ENCODE measurements at places on chromosomes 16 and 17. TPM values are rescaled to one million over a fixed set of nuclear protein-coding genes. Genes with fewer than 3 reads are reported as not detected.

DNA sequence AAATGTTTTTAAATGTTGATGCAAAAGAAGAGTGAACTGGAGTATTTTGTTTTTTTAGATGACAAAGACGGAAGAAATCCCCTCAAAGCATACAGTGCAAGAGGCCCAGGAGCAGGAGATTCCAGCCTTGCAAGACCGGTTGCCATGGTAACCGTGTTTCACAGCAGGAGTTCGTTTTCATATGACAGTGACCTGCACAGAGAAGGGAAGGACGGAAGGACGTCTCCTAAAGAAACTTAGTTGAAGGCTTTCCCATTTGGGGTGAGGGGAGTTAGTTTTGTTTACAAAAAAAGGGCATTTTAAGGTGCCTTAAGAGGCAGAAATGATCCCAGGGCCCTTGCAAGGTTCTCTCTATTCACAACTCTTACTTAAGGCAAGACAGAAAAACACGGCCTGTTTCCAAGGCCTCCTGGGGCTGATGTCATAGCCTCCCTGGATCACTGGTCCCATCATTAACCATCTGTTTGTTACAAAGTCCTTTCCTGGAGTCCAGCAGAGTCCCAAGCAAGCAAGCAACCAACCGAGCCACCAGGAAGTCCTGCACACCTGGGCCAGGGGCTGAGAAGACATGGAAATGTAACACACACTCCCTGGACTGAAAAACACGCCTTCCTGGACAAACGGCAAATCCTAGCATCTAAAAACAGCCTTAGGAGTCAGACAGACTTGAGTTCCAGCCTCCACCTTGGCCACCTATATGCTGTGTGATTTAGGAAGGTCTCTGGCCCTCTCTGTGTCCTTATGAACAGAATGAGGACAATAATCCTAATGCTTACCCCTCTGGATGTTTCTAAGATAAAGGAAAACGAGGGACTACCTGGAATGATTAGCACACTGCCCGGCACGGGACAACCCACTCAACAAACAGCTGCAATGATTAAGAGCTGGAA, 30.3 kb upstream of the RPH3AL start:
- peak; percentile 61 for DNase-seq

DNA sequence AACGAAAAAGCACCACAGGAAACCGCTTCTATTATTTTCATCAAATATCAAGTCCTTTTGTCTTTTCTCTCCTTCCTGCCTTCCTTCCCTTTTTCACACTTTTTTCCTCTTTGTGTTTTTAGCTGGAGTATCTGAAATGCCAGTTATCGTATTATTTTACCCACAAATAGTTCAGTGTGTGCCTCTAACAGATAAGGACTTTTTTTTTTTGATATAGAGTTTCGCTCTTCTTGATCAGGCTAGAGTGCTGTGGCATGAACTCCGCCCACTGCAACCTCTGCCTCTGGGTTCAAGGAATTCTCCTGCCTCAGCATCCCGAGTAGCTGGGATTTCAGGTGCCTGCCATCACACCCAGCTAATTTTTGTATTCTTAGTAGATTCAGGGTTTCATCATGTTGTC, 10.7 kb downstream of the DNAAF1 start:
- no peak for DNase-seq

DNA sequence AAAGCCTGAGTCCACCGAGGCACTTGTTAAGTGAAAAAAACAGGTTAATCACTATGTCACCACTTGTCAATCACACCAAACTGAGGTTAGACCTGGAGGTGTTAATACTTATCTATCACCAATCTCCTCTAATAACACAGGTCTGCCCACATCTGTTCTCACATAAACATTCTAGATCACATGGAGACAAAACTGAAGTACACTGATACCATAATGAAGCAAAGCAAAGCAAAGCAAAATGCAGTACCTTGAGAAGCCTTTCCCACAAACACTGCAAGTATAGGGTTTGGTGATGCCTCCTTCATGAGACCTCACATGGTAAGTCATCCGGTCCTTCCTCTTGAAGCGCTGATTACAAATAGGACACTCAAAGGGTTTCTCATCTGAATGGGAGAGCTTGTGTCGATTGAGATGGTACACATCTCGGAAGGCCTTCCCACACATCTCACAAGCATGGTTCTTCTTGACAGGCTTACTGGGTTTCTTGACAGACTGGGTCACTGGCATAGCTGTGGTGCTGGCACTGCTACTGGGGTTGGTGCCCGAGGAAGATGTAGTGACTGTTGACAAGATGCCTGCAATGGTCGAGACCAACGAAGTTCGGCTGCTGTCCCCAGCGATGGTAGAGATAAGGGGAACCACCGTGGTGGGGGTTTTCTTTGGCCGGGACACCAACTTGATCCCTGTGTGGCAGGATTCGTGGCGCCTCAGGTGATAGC, 5.4 kb downstream of the VEZF1 start:
- DNase-seq = no peak

- DNase-seq = no peak
These were observed 1.5 kb downstream of the THOC6 start for GRCh38 chr16:3025032-3026002.

DNA sequence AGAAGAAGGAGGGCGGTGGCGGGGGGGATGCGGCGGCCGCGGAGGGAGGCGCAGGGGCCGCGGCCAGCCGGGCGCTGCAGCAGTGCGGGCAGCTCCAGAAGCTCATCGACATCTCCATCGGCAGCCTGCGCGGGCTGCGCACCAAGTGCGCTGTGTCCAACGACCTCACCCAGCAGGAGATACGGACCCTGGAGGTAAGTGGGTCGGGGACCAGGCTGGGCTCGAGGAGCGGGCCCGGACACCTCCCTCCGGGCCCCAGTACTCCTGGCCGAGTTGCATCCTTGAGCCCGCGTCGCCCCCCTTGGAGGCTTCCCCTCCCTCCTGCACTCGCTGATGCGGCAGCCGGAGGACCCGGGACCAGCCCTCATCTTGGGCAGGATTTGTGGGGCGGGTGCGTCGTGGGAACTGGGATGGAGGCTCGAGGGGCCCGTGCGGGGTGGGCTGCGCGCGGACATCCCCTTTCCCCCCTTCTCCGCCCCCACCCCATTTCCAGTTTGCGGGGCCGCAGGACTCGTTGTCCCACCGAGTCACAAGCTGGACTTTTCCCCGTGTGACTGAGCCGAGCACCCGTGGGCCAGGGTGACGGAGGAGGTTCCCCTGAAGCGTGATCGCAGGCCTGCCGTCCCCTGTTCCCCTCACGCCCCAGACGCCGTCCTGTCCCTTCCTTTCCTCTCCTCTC, 572 bp downstream of the KSR1 start:
- DNase-seq = no peak

DNA sequence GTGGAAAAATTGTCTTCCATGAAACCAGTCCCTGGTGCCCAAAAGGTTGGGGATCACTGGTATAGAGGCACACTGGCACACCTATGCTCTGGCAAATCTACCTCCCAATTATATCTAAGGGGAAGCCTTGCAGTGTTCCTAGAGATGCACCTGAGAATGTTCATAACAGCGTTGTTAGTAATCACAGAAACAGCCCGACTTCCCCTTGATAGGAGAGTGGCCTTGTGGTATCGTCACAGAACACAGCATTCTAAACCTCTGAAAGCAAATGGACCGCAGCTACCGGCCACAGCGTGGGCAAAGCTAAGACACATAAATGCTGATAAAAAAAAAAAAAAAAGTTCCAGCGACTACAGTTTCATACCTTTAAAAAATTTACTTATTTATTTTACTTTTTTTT, 39.1 kb upstream of the ADGRG1 start:
- DNase-seq = no peak

DNA sequence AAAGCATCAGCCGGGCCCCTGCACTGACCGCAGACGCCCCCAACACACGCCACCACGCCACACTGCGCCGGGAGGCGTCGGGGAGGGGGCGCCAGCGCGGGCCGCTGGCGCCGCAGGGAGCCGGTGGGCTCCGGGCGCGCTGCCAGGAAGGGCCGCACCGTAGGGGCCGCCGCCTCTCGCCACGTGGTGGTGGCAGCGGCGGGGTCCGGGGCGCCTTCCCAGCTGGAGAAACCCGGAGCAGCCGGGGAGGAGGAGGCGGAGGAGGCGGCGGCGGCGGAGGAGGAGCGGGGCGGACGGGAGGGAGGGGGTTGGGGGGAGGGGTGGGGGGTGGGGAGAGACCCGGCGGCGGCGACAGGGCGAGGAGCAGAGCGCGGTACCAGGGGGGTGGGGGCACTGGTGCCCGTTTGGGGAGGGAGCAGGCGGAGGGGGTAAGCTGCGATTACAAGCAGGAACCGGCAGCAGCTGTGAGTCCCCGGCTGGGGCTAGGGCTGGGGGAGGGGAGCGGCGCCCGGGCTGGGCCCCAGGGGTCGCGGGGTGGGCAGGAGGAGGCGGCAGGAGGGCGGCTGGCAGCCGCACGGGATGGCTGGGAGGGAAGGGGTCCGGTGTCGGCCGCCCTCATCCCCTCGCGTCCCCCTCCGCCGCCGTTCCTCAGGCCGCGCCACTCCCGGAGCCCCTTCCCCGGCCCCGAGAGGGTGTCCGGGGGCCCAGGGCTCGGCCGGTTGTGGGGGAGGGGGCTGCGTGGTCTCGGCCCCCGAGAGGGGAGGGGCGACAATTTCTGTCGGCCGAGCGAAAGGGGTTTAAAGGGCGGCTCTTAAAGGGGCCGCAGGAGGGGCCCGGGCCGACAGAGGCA, at the start of gene TBKBP1:
TSS of gene TBKBP1 (plus strand) at position 431 of the 850 bp plus-strand sequence. CDS start 1,952 bp downstream, outside the sequence.
- DNase-seq = peak; percentile 92

DNA sequence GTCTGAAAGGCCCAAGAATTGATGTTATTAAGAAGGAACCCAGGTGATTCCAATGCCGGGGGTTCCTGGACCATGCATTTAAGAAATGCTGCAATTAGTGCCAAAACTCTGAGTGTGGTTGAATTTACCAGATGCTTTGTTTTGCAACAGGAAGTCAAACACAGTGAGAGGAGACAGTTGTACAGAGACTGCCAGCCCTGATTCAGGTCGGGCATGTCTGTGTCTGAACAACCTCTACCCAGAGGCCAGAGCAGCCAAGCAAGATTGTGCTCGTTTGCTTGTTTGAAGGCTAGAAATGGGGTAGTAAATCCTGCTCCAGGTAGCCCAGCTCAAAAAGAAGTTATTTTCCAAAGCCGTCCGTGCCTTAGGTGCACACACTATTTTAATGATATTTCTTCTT, 412.4 kb upstream of the ERCC4 start:
- DNase-seq = no peak

DNA sequence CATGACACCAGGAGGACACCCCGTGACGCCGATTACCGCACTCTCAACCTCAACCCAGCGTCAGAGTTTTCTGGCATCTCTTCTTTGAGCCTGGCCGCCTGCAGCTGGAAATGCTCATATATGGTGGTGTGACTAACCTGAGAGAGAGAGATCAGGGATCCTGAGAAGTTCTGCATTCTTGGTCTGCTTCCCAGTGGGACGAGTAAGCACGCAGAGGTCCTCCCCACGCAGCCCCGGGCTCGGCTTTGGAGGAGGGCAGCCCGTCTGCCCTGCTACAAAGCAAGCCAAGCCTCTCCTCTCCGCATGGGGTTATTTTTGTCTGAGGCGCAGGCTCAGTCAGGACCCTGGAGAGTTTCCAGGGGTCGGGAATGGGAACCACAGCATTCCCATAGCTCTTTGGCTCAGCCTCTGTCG, 16.5 kb downstream of the CRISPLD2 start:
- peak; percentile 100 for DNase-seq

GRCh38 chr17:66717641-66718058, 117.3 kb upstream of the CACNG5 start:
- no peak for DNase-seq

MAPK7 gene
- 29.7 TPM for polyA plus RNA-seq

RRAD gene
- polyA plus RNA-seq = 318 TPM

EME2 gene
- polyA plus RNA-seq = 13.2 TPM

MIF4GD gene
- 75.4 TPM for polyA plus RNA-seq

CD300LB gene
- not detected for polyA plus RNA-seq

OSGIN1 gene
- polyA plus RNA-seq = 0.76 TPM

SPNS2 gene
- polyA plus RNA-seq = 1.7 TPM

TNFRSF17 gene
- 0.55 TPM for polyA plus RNA-seq

EME1 gene
- polyA plus RNA-seq = 5.2 TPM

CLCN7 gene
- polyA plus RNA-seq = 47.0 TPM

DPEP1 gene
- polyA plus RNA-seq = 0.64 TPM

TAF1C gene
- polyA plus RNA-seq = 62.7 TPM

KRTAP2-3 gene
- not detected for polyA plus RNA-seq

RNF222 gene
- polyA plus RNA-seq = 0.17 TPM

KRTAP3-1 gene
- polyA plus RNA-seq = not detected

STAC2 gene
- 0.42 TPM for polyA plus RNA-seq

All from cardiac muscle cell (in vitro differentiated cells and primary cell).